NCI-H1694 (cell line): ENCODE measurements at places on chromosomes 6 and 20.
A peak's percentile ranks its signal among the peaks of the same experiment; 100 is the strongest.

- DNase-seq: no peak
Measured at GRCh38 chr20:50381771-50382593, 128.2 kb upstream of the PTPN1 start.

DNA sequence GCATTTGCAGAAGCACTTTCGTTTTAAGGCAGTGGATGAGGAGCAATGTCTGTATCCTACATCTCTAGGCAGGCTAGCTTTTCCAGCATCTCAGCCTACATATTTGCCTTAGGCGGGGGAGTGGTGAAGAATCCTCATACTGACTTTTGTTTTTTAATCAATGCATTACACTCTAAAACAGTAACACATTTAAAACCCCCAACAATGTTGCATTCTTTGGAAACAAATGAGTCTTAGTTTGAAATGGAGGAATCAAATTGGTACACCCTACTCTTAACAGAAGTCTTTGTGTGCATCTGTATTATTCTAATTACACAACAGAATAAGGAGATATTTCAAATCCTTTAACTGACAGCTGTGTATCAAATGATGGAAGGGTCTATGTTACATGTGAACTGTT, 9.0 kb downstream of the NKAIN2 start:
- DNase-seq: no peak

GRCh38 chr20:36741072-36741471, 4.8 kb downstream of the NDRG3 start:
- DNase-seq: no peak

DNA sequence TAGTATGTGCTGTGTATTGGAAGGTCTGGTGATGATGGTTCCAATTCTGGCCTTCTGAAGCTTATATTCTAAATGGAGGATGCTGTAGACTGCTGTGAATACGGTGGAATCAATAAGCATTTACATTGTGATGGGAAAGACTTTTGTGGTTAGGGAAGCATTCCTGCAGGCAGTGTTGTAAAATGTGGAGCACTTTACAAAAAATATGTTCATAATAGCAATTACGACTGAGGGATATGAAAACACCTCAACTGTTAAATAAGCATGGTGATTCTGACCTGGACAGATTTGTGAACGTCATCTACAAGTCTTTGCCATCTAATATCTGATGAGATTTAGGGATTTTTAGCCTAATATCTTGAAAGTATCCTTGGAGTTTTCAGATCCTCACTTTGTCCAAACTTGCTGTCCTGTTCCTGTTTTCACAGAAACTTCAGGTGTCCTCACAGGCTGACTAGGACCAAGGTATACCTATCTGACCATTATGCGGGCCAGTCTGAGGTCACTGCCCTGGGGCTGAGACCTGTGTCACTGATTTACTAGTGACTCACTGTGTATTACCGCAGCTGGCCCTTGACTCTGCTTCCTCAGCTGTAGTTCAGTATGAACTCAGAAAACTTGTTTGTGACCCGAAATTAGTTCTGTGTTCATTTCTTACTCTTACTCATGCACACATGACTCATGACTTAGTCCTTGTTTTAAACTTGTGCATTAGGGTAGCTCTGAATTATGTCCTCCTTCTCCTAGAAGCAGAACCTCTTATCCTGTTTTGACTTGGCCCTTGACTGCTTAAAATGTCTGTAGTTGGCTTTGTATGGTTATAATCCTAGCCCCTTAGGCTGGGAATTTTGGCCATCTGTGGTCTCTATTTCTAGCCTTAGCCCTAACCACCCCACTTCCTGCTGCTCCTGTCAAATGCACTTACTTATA, 343.0 kb downstream of the CDKAL1 start:
- DNase-seq: no peak

DNA sequence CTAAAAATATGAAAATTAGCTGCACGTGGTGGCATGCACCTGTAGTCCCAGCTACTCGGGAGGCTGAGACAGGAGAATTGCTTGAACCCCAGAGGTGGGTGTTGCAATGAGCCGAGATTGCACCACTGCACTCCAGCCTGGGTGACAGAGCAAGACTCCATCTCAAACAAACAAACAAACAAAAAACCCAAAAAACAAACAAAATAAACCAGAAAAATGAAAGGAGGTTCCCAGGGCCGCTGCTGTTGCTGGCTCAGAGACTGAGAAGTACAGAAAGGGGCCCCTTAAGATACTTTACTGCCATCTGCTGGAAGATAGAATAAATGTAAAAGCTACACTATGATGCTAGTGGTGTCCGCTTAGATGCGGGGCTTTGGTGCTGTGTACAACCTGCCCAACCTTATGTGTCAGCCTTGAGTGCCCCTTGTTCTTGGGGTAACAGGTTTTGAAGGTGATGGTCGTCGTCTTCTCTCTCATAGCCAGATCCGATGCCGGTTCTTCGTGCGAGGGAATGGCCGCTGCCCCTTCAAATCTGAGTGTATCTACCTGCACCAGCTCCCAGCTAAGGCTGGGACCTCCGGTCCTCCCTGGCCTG, 2.8 kb upstream of the FANCE start:
- DNase-seq: peak; percentile 81

GRCh38 chr20:40899344-40899743, 129.3 kb upstream of the TOP1 start:
- no peak for DNase-seq

- no peak for DNase-seq
Measured at GRCh38 chr6:12014873-12015149, 2.7 kb downstream of the HIVEP1 start.
